ENCODE measurements at places on chromosomes 2 and 18.

GRCh38 chr2:201275069-201275468, 14.7 kb downstream of the CASP8 start:
- no peak for DNase-seq

DNA sequence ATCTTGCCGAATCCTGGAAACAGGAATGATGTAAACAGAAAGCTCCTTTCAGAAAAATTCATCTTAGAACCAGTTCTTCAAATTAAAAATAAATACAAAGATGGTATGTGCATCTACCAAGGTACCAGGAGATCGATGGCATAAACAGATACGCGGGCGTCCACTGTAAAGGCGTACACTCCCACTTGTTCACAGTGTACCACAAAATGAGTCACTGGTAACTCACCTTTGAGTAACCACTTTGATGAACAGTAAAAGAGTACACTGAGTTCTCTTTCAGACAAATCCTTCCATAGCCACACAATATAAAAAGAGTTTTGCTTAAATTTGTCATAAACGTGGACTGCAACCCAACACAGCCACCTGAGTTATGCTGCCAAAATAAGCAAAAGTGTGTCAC, 128.3 kb downstream of the DNER start:
- no peak for DNase-seq

DNA sequence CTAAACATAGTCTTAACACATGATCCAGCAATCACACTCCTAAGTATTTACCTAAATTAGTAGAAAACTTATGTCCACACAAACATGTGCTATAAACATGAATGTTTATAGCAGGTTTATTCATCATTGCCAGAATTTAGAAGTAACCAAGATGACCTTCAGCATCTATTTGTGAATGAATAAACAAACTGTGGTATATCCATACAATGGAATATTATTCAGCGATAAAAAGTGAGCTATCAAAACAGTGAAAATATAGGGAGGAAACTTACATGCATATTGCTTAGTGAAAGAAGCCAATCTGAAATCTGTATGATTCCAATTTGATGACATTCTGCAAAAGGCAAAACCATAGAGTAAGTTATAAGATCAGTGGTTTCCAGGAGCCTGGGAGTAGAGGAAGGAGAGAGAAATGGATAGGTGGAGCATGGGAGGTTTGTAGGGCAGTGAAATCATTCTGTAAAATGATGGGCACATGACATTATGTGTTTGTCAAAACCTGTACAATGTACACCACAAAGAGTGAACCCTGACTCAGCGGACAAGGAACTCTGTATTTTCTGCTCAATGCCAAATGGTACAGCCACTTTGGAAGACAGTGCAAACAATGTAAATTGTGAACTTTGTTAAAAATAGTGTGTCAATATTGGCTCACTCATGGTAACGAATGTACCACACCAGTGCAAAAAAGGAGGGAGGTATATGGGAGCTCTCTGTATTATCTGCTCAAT, 61.9 kb upstream of the IGFBP2 start:
- DNase-seq = no peak

- no peak for DNase-seq
These were observed 84.6 kb downstream of the FAM210A start for GRCh38 chr18:13641551-13642439.

DNA sequence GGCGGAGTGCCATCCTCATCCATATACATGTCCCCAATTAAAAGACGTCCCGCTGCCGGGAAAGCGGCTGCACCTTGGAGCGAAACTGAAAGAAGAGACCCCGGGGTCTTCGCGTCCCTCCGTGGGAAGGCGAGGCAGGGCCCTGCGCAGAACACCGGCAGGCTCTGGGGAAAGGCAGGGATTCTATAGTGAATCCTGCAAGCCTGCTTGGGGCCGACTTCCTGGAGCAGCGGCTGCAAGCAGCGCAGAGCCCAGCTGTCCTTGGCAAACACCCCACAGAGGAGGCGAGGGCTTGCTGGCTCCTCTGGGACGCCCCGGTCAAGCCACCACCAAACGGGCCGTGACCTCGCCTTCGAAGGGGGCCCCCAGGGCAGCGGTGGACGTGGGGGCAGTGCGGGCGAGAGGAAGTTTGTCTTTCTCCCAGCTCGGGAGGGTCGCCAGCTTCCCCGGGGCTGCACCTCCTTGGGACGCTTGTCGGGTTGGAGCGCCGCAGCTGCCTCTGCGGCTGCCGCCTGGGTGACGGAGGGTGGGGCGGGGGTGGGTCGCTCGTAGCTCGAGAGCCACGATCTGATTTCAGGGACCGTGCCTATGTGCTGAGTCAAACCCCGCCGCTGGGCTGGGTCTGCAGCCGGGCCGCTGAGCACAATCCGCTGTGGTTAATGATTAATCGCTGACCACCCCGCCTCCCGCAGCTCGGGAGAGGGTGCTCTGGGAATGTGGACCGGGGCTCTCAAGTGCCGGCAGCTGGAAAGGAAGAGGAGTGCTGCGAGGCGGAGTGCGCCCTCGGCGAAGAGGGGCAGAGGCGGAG, 486 bp upstream of the GPR39 start:
- DNase-seq = peak; percentile 86

DNA sequence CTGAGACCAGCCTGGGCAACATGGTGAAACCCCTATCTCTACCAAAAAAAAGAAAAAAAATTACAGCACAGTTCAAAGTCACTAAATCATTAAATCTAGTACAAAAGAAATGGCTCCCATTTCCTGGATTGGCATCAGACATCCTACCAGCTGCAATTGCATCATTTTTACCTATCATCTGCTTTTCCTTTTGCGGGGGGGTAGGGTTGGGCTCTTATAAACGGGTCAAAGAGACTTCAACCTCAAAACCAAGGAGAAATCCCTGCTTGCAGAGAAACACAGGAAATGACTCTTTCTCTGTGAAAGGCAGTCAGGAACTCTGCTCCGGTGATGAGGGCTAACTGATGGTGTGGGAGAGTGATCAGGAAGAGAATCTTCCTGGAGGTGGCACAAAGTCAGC, 45.3 kb upstream of the RFX8 start:
- no peak for DNase-seq

DNA sequence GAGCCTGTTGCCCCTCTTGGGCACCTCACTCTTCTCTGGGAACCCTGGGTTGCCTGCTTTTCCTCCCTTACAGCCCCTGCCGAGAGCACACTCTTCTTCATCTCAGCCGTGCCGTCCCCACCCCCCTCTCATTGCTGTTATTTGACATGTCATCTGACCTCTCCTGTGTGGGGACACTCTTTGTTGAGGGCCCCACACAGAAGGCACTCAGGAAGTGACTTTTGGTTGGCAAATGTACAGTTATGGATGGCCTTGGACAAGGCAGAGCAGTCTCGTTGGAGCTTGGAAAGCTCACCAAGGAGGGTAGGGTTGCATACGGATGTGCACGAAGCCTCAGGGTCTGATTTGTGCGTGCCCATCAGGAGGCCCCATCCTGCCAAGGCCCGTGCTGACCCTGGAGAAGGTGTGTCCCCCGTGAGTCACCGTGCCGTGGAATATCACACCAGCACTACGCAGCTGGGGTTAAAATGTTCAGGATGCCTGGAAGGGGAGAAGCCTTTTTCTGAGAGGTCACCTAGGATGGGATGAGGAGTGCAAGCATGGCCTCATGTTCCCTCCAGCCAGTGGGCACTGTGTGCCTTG, 93.9 kb downstream of the CTIF start:
- DNase-seq = no peak

- DNase-seq = no peak
These were observed 49.5 kb upstream of the PLEKHM3 start for GRCh38 chr2:208074610-208075356.

GRCh38 chr2:72712977-72713376, 112.9 kb downstream of the EXOC6B start:
- DNase-seq = no peak

- DNase-seq = no peak
These were observed 439.2 kb downstream of the PARD3B start for GRCh38 chr2:204984518-204984917.

GRCh38 chr2:205403244-205403825, 279.0 kb upstream of the NRP2 start:
- DNase-seq = no peak

- DNase-seq = no peak
These were observed 25.5 kb upstream of the CIB4 start for GRCh38 chr2:26666671-26667070.

- no peak for DNase-seq
These were observed 312.2 kb upstream of the SLC14A2 start for GRCh38 chr18:45303026-45303425.

DNA sequence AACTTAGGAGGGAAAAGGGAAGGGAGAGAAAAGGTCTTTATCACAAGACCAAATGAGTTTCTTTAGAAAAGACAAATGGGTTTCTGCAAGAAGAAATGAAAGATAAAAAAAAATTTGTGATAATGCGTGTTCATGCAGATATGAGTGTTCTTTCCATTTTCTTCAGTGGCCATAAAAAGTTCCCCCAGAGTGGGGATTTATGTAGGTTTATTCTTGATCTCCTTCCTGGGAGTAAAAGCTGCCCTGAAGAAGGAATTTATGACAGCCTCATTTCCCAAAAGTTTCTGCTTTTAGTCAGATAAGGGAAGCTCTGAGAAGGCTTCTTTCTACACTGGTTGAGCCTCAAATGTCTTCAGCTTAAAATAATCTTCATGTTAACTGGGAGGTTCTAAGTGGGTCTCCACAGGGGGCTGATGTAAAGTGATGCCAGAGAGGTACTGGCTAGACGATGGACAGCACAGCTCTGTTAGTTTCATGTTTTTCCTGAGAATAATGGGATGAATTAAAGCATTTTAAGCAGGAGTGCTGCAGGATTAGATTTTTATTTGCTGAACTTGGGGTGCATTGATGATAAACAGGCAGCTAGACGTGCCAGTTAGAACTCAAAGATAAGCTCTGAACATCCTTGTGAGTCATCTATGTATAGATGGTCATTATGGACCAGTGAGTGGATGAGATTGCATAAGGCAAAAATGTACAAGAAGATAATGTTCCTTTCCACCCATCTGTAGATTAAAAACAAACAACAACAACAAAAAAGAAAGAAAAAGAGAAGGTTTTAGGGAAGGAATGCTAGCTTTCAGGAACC, 99.4 kb upstream of the MSH2 start:
- no peak for DNase-seq

- no peak for DNase-seq
These were observed 31.4 kb upstream of the KCMF1 start for GRCh38 chr2:84939426-84940087.

DNA sequence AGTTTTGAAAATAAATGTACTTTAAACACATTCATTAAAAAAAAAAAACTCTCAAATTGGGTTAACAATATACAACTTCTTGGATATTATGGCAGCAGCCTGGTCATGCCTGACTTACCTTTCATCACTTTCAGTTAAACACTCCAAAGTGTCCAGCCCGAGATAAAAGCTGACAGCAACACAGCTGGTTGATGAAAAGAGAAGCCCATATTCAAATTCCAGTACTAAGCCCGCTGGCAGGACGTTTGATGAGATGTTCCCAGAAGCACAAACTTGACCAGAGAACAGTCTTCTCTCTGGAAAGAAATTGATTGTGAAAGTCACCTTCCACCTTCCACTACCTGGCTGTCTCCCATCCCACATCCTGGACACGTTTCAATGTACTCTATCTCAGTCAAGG, 586.3 kb downstream of the TDRD15 start:
- no peak for DNase-seq

- no peak for DNase-seq
These were observed 34.4 kb downstream of the PLEKHA3 start for GRCh38 chr2:178514664-178515063.

GRCh38 chr2:71348302-71348701, 16.7 kb downstream of the ZNF638 start:
- DNase-seq = no peak

DNA sequence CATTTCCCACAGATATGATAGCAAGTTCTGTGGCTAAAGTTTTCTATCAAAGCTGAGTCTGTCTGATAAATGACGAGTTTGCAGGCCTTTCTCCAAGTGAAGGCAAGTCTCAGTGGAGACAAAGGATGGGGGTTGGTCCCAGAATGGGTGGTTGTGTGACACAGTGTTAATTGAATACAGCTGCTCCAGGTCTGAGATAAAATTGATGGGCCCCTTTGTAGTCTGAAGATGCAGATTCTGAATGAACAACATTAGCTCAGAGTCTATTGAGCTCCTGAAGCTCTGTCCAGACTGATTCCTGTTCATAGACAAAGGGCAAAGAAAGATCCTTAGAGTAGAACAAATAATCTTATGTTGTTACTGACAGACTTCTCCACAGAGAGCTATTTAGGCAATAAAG, 296.9 kb upstream of the CYRIA start:
- DNase-seq = no peak

DNA sequence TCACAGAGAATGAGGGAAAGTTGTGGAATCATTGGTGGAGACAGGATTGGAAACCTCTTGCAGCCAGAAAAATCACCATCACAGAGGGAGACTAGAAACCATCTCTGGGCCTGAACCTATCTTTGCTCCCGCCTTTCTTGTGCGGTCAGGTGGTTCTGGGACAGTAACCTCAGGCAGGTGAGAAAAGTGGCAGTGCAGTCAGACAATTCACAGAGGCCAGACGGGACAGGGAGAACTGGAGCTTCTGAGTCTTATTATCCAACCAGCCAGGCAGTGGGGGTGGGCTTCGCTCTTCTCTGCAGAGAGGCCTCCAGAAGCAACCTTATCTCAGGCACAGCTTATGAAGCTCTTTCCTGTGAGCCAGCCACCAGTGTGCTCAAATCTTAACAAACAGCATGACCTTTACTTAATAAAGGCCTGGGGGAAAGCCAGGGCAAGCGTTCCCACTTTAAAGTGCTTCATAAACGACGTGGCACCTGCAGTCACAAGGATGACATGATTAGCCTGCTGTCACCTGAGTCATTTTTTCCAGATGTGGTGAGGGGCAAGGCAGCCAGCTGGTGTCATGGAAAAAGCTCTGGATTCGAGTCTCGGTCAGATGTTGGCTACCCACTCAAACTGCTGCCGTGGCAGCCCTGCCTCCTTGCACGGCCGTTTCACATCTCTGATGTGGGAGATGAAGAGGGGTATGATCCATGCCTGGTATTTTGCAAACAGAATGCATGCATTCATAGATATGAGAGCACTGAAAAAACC, 109.7 kb downstream of the B3GNT2 start:
- no peak for DNase-seq

DNA sequence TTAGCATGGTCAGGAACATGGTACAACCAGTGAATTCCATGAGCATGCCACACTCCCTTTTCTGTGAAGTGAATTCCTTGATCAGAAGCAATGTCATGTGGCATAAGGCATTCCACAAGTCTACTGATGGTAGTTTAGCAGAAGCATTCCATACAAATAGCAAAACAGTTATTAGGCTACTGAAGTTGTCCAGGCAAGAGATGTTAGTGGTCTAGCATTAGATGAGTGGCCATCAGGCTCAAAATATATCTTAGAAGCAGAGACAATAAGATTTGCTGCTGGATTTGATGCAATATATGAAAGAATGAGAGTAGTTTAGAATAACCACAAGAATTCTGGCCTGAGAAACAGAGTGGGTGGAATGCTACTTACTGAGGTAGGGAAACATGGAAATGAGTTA, 355.3 kb upstream of the NRXN1 start:
- DNase-seq = no peak

DNA sequence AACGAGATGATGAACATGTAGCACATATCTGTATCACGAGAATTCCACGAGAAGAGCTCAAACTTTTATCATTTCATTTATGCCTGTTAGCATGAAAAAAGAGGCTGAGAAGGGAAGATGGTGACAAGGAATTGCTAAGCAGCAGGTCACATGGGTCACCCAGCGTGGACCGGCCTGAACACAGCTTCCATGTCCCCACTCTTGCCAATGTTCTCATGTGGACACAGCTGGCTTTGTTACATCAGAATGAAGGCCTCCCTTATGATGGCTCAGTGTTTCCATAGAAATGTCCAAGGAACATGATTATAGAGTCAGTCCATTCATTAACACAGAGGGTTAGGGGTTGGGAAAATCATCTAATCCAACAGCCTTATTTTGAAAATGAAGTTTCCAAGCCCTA, 215.4 kb downstream of the CMPK2 start:
- no peak for DNase-seq
